Forelimb muscle (tissue), 1 donor: ENCODE measurements at places on chromosomes 6 and 20. TPM values are rescaled to one million over a fixed set of nuclear protein-coding genes. Genes with fewer than 3 reads are reported as not detected.

GRCh38 chr6:163626073-163626867, 211.8 kb downstream of the QKI start:
- no peak for DNase-seq

The ETV7 gene
- polyA plus RNA-seq, result not detected

- no peak for DNase-seq
Measured at GRCh38 chr20:32536851-32537656, 48.1 kb downstream of the NOL4L start.

The YWHAB gene
- 91.6 TPM for polyA plus RNA-seq

GRCh38 chr20:43662943-43663655, 3.8 kb upstream of the MYBL2 start:
- DNase-seq, result no peak

The ALDH5A1 gene
- polyA plus RNA-seq, result 8.3 TPM
